AG09319 (cell line): ENCODE measurements at places on chromosomes 7 and 10.

- DNase-seq: no peak
These were observed 114.4 kb downstream of the RTKN2 start for GRCh38 chr10:62154231-62154630.

GRCh38 chr10:131404886-131405285 lies 93.4 kb upstream of the TCERG1L start:
- no peak for DNase-seq

DNA sequence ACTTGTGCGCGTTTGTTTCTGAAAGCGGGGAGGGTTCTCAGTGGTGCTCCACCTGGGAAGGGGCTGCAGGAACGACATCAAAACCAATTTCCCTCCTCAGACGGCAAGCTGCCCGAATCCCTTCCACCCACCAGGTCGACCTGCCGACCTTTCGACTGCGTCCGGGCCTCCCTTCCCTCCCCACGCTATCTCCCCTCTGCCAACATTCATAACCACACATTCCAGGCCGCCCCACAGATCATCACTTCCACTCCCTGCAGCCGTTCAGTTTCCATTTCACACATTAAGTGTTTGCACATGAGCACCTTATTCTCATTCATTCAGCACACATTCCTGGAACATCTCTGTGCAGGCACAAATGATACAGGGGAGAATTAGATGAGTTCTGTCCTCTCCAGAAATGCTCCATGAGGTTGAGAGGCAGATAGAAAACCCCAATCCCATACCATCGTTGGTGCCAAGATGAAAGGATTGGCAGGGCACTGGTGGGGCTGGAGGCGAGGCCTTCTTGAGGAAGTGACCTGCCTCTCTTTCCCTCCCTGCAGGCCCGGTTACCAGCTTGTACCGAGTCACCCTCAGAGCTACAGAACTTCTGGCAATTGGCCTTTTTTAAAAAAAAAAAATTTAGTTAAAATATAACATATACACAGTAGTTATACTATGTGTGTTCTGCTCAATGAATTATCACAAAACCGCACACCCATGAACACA lies 70.0 kb downstream of the MINDY4 start:
- DNase-seq: no peak

GRCh38 chr10:18158773-18159265 lies 18.6 kb downstream of the CACNB2 start:
- peak; percentile 15 for DNase-seq

GRCh38 chr7:55552320-55553023 lies 19.8 kb downstream of the VOPP1 start:
- DNase-seq: no peak

- no peak for DNase-seq
These were observed 50.4 kb downstream of the PYROXD2 start for GRCh38 chr10:98364432-98365102.

DNA sequence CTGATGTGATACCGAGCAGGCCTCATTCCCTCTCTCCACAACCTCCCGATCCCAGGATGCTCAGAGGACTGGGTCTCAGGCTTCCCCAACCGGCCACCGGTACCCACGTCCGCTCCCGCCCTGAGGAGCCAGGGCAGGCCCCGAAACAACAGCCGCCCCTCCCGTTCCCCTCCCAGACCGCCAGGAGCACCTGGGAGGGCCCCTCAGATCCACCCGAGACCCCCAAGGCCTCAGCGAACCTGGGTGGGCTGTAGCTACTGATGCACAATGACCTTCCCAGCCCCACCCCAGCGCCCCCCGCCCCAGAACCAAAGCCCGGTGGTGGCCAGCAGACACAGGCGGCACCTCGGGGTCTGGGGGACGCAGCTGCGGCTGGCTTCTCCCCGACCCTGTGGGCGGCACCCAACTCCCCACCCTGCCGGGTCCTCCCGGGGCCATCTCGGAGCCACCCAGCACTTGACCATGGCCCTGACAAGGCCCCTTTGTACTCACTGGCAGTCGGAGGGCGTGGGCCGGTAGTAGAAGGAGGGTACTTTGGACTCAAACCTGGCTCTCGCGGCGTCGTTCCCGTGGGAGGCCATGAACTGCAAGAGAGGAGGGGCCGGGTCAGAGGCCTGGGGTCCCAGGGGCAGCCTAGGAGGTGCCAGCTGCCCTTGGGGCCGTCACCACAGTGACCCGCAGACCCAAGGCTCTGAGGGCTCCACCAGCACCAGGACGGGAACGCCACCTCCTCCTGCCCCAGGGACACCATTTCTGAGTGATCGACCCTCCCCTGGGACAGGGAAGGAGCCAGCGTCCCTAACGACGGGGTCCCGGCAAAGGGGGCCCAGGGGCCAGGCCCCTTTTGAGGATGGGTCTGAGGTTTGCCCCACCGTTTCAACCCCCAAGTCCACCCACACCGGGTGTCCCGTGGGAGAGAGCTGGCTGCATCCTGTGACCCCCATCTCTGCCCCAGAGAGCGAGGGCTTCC lies 28.1 kb downstream of the ADAP1 start:
- DNase-seq: no peak

- no peak for DNase-seq
These were observed 15.8 kb upstream of the KDM7A start for GRCh38 chr7:140192620-140193019.

- no peak for DNase-seq
These were observed 785 bp downstream of the DNTT start for GRCh38 chr10:96305019-96305418.

- DNase-seq: no peak
These were observed 13.8 kb downstream of the DAGLB start for GRCh38 chr7:6433784-6434615.

GRCh38 chr10:35946556-35946955 lies 304.5 kb upstream of the FZD8 start:
- DNase-seq: no peak

GRCh38 chr7:70183278-70183677 lies 585.0 kb downstream of the AUTS2 start:
- no peak for DNase-seq

DNA sequence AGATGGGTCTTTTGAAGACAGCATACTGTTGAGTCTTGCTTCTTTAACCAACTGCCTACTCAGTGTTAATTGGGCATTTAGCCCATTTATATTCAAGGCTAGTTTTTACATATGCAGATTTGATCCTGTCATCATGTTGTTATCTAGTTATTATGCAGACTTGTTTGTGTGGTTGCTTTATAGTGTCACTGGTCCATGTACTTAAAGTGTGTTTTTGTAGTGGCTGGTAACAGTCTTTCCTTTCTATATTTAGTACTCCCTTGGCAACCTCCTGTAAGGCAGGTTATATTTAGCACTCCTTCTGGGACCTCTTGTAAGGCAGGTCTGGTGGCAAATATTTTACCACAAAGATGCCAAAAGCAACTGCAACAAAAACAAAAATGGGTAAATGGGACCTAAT lies 66.7 kb downstream of the TES start:
- no peak for DNase-seq

GRCh38 chr7:7920056-7920455 lies 48.5 kb upstream of the GLCCI1 start:
- DNase-seq: no peak

DNA sequence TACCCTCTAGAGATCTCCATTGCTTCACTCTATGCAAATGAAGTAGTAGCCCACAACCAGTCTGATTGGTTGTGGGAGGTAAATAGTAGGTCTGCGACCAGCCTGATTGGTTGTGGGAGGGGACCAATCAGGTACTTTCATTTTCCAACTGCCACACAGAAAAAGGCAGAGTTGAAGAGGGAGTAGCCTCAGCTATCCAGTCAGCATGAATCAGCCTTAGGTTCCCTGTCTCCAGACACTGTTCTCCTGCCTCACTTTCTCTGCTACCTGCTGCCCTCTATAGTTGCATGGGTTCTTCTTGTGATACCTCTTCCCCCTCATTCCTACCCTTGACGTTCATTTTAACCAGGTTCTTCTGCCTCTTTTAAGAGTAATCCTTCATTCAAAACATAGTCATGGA lies 114.5 kb upstream of the LYZL1 start:
- DNase-seq: no peak

DNA sequence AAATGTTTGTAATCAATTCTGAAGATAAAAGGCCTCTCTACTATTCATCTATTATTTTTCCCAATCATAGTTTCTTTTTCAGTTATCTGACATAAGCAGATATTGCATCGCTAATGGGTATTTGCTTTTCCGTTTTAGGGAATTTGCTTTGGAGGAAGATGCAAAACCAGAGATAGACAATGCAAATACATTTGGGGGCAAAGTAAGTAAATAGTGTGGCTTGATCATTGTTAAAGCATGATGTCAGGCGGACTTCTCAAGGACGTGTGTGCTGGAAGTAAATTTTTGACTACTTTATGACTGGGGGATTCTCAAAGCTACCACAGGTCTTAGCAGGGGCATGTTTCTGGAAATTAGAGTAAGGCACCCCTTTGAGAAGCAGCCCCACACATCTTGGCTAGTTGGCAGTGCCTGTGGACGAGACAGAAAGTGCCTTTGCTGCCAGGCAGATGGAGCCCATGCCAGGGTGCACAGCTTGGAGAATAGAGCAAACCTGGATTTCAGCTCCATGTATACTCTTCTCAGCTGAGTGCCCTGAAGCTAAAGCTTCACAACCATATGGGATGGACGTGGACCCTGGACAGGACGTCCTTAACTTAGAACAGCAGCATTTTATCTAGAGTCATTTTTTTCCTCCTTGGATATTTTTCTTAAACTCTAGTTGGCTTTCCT lies 68.6 kb downstream of the SRI start:
- no peak for DNase-seq

DNA sequence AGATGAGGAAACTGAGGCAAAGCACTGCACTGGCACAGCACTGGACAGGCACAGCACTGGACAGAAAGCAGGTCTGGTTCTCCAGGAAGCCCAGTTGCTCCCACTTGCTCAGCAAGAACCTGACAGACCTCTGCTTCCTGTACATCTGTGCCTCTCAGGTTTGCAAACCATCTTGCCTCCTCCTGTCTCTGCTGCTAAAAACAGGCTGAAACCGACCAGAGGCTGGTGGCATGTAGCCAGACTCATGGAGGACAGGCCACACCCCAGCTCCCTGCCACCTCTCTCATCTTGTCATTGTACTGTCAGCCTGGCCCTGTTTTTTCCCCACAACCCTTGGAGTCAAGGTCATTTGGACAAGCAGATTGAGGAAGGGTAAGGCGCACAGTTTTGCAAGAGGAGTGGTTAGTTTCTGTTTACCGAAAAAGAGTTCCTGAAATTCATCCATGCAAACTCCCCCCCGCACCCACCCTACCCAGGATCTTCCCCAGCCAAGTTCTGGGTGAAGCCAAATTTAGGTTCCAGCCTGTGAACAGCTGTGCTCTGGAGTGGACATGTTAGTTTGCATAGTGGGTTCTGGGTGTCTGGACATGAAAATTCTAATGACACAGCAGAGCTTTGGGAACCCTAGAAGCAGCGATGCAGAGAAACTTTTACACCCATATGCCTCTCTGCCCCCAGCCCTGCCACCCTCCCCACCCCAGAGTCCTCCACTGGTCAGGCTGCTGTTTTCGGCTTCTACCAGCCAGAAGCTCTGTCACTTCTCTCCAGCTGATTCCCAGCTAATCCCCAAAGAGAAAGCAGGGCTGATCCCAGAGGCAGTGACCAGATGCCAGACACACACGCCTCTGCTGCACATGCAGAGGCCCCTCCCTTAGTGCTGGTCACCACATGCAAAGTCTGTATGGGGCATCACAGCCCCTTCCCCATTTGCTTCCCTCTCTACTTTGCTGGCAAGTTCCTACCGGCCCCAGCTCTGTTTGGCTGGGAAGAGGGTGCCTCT lies 8.5 kb upstream of the C10orf105 start:
- peak; percentile 53 for DNase-seq

DNA sequence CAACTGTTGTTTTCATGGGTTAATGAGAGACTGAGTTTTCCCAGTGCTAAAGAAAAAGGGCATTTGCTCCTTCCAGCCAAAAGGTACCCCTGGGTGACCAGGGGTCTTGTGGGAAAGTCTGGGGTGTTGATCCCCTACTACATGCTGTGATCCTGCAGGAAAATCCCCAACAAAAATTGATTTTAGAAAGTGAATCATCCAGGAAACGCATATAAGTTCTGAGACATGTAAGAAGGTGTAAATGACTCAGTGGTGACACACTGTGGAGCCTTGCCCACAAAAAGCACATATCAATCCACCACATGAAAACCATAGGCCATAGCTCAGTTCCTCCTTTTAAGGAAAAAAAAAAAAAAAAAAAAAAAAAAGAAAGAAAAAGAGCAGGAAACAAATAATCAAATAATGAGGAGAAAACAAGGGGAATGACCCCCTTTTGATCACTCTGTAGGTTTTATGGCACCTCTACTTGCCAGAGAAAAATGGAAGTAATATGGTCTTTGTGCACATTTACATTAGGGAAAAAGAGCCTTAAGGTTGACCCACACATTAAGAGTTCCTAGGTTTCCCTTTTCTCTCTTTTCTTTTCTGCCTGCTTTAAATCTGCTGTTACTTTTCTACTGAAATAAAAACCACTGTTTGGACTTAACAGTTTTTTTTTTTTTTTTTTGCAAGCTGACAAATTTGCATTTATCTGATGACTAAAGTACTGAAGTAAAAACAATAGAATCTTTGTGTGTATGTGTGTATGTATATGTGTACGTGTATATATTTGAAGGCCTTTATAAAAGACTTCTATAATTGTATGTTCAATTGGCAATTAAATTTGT lies 386.0 kb downstream of the KIF20B start:
- DNase-seq: no peak

DNA sequence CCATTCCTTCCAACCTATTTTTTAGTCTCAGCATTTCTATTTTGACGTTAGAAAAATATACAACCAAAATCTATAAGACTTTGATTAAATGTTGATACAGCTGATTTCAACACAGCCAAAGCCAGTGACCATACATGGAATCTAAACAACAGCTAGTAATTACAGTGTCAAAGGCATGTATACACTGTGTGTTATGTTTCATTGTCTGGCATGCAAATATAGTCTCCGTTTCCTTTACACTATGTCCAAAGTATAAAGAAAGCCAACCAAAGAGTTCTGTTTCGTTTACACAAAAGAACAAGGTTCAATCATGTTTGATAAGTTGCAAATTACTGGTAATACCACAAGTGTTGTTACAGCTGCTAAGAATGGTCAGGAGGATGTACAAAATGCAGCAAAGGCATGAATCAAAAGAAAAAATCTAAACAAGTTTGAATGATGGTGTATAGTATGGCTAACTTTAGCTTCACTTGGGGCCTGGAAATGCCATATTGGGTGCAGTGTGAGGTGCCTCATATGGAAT lies 268.3 kb upstream of the FERD3L start:
- DNase-seq: peak; percentile 63
